ENCODE measurements at places on chromosomes 7 and 10. TPM values are rescaled to one million over a fixed set of nuclear protein-coding genes. Genes with fewer than 3 reads are reported as not detected.

Gene TMEM196
- not detected for total RNA-seq

- no peak for DNase-seq
Observed at GRCh38 chr10:107553470-107553869, 389.0 kb upstream of the SORCS1 start.

DNA sequence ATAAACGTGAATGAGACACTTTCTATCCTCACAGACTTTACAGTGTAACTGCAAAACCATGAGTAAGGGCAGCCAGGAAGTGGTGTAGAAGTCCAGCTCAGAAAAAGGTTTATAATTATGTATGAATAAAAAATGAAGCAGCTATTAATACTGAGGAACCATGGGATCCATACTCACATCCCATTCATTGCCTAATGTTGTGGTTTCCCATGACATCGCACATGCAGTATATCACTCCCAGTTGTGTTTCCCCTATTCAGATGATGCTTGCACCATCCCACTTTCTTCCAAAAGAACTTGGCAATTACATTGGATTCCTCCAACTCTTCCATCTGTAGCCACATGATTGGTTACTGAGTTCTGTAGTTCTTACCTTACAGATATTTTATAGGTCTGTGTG is 74.5 kb upstream of the SEMA3D start:
- no peak for DNase-seq

DNA sequence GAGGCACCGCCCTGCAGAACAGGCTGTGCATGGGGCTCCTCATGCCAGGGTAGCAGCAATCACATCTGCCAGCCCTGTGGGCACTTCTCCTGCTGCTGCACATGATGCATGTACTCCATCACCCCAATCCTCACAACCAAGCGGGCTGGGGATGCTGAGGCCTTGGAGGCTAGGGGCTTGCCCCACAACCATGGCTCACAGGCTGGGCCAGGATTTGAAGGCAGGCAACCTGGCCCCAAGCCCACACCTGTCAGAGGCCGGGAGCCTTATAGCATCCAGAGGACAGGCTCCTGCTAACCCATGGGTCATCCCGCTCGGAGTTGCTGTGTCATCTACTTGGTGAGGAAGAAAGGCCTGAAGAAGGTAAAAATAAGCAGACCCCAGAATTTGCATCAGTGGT is 2.2 kb downstream of the POLM start:
- no peak for DNase-seq

DNA sequence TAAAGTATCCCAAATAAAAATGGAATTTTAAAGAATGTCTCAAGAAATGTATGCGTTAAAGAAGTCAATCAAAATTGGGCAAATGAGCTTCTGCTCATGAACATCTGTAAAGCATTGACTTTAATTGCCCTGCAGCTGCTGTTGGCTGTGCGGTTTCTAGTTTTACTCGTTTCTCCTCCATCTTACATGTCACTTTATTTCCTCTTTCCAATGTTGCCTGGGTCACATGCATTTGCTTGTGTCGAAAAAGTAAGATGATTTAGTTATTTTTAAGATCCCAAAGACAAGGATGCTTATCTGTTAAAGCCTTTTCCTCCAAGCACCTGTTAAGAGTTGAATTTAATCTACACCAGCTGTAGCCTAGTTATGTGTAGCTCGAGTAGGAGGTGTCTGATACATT is 310.4 kb downstream of the EXOC4 start:
- DNase-seq, result no peak

- no peak for DNase-seq
Observed at GRCh38 chr7:49389871-49390479, 383.5 kb upstream of the VWC2 start.

- DNase-seq, result no peak
Observed at GRCh38 chr7:50306494-50307367, 2.2 kb downstream of the IKZF1 start.

- no peak for DNase-seq
Observed at GRCh38 chr10:62903828-62904227, 87.7 kb upstream of the EGR2 start.

DNA sequence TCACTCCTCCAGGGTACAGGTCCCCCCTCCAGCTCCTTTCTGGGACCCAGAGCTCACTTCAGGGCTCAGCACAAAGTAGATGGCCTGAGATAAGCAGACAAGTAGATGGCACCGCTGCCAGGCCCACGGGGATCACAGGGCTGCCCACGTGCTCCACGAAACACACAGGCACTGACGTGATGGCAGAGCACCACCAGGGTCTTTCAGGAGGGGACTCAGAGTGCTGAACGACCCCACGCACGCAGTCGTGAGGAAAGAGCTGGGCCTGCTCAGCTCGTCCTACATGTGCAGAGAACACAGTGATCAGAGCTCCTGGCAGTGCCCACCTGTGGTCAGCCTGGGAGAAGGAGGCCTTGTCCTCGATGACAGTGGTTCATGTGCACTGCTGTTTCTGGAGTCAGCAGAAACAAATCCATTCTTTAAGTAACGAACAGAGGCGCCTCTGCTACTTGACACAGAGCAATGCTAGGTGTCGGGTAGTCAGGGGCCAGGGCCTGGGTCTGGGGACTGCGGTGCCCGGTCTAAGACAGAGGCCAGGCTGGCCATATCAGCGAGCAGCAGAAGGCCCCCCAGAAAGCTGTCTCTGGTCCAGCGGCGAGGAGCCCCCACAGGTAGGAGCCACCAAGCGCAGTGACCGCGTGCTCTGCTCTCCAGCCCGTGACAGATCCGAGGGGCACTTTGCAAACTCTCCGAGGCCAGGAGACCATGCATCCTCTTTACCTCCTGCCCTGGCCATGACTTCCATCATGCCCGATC is 129.8 kb upstream of the FAM20C start:
- no peak for DNase-seq

DNA sequence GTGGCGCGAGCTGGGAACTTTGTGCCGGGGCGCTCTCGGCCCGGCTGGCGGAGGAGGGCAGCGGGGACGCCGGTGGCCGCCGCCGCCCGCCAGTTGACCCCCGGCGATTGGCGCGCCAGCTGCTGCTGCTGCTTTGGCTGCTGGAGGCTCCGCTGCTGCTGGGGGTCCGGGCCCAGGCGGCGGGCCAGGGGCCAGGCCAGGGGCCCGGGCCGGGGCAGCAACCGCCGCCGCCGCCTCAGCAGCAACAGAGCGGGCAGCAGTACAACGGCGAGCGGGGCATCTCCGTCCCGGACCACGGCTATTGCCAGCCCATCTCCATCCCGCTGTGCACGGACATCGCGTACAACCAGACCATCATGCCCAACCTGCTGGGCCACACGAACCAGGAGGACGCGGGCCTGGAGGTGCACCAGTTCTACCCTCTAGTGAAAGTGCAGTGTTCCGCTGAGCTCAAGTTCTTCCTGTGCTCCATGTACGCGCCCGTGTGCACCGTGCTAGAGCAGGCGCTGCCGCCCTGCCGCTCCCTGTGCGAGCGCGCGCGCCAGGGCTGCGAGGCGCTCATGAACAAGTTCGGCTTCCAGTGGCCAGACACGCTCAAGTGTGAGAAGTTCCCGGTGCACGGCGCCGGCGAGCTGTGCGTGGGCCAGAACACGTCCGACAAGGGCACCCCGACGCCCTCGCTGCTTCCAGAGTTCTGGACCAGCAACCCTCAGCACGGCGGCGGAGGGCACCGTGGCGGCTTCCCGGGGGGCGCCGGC is 870 bp downstream of the FZD1 start:
- peak; percentile 43 for DNase-seq
